Calu3 (cell line): ENCODE measurements at places on chromosomes 7 and 10. TPM values are rescaled to one million over a fixed set of nuclear protein-coding genes. Genes with fewer than 3 reads are reported as not detected.

FAM53B gene
- 11.2 and 12.5 TPM in 2 replicates for total RNA-seq

SEMA3C gene
- total RNA-seq = 61.1 and 67.7 TPM in 2 replicates

SUN3 gene
- 1.1 and 1.8 TPM in 2 replicates for total RNA-seq

SFRP4 gene
- total RNA-seq = not detected in 2 replicates

DNA sequence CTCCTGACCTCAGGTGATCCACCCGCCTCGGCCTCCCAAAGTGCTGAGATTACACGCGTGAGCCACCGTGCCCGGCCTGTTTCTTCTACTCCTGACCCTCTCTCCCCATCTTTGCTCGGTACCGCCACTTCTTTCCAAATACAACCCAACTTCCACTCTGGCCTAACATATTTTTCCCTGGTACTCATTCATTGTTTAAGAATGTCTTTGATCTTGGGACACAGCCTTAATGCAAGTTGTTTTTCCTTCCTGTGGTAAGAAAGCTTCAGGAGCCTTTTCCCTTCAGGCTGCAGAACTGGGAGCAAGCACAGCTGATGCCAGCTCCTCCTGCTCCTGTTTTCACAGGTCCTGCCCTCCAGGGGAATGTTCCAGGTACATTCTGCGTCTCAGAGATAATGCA lies 13.7 kb downstream of the CALML3 start:
- no peak for DNase-seq

- no peak for DNase-seq
Observed at GRCh38 chr7:64863021-64863420, 40.1 kb upstream of the ZNF273 start.

DNA sequence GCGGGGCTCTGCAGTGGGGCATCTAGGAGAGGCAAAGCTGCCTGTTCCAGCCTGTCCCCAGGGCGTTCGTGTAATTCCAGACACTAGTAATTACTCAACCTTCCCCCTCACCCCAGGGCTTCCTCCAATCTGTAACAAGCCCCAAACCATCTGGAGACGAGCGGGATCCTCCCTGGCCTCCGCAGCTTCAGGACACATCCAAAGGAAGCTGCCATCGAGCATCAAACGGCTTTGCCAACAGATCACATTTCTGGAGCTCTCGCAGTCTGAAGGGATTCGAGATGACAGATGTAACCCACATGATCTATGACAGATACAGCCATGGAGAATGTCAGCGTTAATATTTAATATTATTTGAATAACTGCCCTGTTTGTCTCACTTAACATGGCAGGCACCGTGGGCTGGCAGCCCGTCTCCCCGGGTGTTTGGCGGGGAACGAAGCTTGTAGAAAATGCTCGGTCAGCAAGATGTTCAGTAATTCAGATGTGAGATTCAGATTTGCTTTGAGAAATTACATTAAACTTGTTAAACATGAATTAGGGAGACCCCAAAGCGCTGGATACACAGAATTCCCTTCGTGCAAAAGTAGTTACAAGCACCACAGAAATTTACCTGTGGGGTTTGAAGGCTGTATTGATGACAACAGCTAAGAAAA lies 108.5 kb upstream of the C7orf33 start:
- DNase-seq = no peak

DNA sequence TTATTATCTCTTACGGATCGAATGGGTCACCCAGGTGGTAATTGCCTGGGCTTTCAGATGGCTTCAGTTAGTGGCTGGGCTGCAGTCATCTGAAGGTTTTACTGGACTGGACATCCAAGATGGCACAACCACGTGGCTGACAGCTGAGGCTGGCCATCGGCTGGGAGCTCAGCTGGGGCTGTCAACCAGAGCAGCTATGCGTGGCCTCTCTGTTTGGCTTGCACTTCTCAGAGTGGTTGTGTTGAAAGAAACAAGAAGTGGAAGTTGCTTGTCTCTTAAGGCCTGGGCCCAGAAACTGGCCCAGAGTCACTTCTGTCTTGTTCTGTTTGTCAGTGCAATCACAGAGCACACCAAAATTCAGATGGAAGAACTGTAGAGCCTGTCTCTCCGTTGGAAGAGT lies 5.7 kb upstream of the GDI2 start:
- no peak for DNase-seq

GRCh38 chr7:134660961-134661376 lies 14.3 kb downstream of the BPGM start:
- no peak for DNase-seq

DNA sequence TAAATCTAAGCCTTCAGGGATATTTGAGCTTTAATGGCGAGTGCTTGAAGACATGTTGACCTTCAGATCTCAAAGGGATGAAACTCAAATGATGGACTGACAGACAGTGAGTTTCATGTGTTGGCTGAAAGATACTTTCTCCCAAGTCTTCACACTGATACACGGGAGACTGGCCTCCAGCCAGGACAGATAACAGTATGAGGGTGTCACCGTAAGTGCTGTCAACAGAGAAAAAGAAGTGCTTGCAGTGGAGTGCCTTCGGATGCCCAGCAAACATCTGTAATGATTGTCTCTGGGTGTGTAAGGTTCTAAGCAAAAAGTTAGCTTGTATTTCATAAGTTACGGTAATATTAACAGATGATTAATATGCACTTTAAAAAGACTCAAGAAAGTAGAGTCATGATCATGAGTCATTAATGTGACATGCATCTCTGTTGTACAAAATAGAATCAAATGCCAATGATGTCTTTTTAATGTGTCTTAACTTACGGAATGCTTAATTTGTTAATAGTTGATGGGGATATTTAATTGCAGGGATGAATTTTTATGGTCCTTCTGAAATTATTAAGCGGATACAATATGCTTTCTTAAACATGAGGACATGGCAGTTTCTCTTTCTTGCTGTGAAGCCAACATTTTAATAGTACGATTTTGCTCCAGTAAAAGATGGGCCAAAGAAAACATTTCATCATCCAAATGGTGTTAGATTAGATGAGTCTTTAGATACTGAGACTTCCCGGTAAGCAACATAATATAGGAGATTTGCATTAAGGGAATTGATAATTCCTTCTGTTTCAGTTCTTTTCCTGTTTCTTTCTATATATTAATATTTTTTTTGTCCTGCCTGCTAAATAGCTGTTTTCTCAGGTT lies 292.5 kb downstream of the GALNT17 start:
- no peak for DNase-seq

DNA sequence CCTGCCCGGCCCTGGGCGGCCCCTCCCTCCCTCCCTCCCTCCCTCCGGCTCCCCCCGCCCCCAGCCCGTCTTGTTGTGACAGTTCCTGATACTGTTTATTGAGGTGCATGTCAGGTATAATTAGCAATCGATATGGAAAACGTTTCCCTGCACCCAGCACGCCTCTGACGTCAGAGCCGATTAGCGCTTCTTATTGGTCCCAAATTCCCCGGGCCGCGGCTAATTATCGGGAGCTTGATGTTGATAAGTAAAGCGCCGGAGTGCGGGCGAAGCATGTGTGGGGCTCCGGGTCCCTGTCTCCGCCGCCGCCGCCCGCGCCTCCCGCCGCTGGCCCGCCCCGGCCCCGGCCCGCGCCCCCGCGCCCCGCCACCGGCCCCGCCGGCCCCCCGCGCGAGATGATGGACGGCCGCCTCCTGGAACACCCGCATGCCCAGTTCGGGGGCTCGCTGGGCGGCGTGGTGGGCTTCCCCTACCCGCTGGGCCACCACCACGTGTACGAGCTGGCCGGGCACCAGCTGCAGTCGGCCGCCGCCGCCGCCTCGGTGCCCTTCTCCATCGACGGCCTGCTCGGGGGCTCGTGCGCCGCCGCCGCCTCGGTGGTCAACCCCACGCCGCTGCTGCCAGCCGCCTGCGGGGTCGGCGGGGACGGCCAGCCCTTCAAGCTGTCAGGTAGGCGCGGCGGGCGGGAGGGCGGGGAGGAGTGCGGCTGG lies at the start of gene UNCX:
UNCX (plus strand) TSS at position 250 of the 710 bp plus-strand sequence; CDS start at position 396, 146 bp downstream.
- DNase-seq = no peak
